Testis (tissue), 5 donors: ENCODE measurements at places on chromosomes 2 and 18.

GRCh38 chr18:53139746-53140500, 799.9 kb downstream of the DCC start:
- no peak for DNase-seq

GRCh38 chr2:152028182-152028862, 70.5 kb downstream of the CACNB4 start:
- DNase-seq: no peak

DNA sequence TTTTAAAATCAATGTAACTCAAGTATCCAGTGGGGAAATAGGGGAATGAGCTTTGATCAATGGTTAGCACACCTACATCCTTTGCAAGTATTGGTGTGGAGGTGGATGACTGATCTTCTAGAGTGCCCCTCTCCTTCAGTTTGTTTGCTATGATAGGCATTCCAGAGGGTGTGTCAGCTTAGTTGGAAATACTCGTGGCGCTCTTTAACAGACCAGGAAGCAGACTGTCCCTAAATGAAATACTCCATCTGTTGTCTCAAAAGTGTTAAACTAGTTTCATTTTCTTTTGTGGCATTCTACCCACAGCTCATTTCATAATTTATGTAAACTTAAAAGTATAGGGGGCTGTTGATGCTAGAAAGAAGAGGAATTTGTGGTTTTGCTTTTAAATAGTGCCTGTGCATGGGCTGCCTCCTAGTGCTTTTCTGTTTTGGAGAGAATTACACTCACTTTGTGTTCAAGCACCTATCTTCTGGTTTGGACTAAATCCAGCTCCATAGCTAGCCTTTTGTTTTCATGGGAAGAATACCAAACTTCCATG, 66.2 kb downstream of the STAT1 start:
- DNase-seq: no peak

DNA sequence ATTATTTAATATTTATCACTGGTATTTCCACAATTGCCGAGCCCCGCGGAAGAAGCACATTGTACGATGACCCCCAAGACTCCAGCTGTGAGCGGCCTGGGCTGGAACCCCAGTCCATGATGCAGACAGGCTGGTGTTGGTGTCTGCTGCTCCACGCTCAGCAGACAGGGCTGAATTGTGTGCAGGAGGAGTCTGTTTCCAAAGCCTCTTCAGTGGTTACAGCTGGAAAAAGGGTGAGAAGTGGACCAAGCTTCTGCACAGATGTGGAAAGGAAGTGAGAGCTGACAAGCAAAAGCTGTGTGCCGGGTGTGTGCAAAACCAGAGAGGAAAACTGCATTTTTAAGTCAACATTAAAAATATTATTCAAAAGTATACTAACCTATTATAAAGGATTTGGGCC, 500.4 kb downstream of the GALR1 start:
- no peak for DNase-seq

DNA sequence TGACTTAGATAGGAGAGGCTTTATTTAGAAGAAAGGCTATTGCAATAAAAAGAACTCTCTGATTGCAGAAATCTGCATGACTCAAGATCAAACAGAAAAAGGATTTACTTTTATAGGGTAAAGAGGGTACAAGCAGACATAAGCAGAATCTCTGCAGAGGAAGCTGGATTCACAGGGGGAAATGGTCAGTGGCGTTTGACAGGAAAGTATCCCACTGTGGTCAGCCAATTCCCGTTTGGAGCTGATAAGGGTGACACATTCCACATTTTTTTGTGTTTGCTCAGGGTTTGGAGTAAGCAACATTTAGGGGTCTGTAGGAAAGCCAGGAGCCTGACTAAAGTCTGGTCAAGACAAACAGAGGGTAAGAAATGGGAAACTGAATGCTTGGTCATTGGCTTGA, 23.9 kb upstream of the SCYGR5 start:
- DNase-seq: no peak

DNA sequence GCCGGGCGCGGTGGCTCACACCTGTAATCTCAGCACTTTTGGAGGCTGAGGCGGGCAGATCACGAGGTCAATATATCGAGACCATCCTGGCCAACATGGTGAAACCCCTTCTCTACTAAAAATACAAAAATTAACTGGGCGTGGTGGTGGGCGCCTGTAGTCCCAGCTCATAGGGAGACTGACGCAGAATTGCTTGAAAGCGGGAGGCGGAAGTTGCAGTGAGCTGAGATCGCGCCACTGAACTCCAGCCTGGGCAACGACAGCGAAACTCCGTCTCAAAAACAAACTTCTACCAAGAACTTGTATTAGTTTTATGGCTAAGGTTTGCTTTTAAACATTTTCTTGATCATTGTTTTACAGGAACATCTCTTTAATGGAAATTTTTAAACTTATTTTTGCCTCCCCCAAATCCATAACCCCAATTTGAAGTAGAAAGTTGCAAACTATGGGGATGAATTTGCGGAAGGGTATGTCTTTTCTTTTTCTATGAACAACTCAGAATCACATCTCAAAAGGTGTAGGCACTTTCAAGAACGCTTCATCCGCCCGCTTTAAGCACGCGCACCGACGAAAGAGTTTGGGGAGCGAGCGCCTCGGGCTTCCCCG, 46.8 kb upstream of the PTMA start:
- DNase-seq: no peak

- DNase-seq: no peak
Measured at GRCh38 chr18:39555496-39555895, 1989.9 kb upstream of the CELF4 start.

DNA sequence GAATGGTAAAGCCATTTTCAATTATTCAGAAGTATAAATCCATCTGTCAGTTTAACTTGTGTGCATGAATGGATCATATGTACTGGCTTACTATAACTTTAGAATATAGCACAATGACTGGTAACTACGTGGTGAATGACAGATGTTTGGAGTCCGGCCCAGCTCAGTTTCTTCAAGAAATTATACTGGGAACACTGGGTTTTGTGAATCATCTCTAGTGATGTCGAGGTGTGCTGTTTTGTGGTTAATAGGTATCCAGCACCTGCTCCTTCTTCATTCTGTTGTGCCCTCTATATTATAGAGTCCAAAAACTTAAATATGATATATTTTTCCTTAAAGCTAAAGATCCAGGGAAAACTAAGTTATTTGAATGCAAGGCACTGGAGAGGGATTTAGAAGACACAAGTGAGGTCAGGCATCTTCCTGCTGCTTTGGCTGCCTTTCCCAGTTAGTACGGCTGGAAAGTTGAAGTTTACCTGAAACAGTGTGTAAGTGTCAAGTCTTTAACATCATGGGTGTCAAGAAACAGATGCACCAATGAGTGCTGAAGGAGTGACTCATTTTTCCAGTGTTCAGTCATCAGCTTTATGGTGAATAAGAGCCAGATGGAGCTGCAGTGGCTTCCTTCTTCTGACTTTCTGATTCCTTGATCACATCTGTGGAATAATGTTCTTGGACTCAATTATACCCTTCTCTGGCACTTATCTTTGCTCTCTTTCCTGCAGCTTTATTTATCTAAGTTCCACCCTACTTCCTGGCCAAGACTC, 1079.5 kb upstream of the CELF4 start:
- DNase-seq: no peak

GRCh38 chr2:7887441-7887840, 794.4 kb upstream of the ID2 start:
- DNase-seq: no peak

GRCh38 chr18:12906119-12906518, 22.1 kb upstream of the PTPN2 start:
- no peak for DNase-seq

DNA sequence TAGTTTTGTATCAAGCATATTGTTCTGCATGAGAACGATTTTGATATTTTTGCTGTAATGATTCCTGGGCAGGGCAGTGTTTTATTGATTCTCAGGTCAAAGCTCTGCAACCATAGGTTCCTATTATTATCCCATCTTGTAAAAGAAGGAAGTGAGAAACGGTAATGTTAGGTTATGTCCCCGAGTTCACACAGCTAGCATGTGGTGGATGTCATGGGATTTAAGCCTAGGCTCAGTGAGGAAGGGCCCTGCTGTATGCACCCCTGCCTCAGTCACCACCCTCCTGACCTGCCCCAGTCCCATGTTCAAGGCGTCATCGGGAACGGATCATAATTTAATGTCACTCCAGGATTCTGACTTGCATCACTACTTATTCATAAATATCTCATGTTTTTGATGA, 10.7 kb downstream of the ACP1 start:
- DNase-seq: no peak

- DNase-seq: peak; percentile 55
Measured at GRCh38 chr2:111900859-111901258, 2.5 kb downstream of the MERTK start.

- DNase-seq: peak; percentile 73
Measured at GRCh38 chr2:25290811-25291495, 50.8 kb downstream of the DNMT3A start.
